ENCODE measurements at places on chromosomes 11 and 22.

DNA sequence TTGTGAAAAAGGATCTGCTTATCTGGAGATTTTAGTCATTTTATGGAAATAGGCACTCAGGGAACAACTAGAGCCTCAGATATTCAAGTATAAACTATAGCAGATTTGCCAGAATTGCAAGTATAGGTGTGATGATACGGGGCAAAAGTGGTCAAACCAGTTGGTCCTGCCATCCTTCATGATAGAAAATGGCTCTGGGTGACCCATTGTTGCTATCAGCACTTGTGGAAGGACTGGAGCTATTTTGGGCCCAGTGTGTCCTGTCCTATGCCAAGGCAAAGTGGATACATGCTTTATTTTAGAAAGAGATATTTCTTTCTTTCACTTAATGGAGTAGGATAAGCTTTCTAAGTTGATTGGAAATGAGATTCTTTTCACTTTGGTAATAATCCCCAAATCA lies 85.2 kb downstream of the PPP6R3 start:
- DNase-seq, result no peak

- DNase-seq, result no peak
Measured at GRCh38 chr11:17596310-17596669, 49.2 kb downstream of the OTOG start.

- no peak for DNase-seq
Measured at GRCh38 chr11:79080551-79080950, 360.3 kb downstream of the TENM4 start.

DNA sequence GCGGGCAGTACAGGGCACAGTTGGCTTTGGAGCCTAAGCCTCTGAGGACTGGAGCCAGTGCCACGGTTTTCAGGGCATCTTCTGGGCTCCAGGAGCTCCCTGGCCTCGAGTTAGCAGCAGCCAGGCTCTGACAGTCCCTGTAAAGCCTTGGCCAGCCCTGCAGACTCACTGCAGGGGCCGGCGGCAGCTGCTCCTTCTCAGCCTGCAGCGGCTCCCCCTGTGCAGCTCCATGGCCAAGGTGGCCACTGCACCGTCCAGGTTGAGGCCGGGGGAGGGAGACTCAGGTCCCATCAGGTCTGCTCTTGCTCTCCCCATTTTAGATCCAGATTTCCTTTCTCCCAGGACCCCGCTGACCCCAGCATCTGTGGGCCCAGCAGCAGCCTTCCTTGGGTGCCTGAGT lies 1461.1 kb downstream of the BRD1 start:
- no peak for DNase-seq

- DNase-seq, result peak; percentile 58
Measured at GRCh38 chr11:65454696-65455456, 32.3 kb downstream of the NEAT1 start.

GRCh38 chr11:66126808-66127555 lies 56.9 kb downstream of the PACS1 start:
- peak; percentile 89 for DNase-seq

Data from amniotic epithelial cell (primary cell).